Tracheal epithelial cell (primary cell): ENCODE measurements at places on chromosomes 16 and 17. TPM values are rescaled to one million over a fixed set of nuclear protein-coding genes. Genes with fewer than 3 reads are reported as not detected.

ATAD5 gene
- total RNA-seq: 0.43 and 0.96 TPM in 2 replicates

CLEC19A gene
- total RNA-seq: not detected in 2 replicates

LDHD gene
- 0.64 and 0.72 TPM in 2 replicates for total RNA-seq

LGALS9B gene
- total RNA-seq: not detected in 2 replicates

BCAR1 gene
- 33.2 and 48.2 TPM in 2 replicates for total RNA-seq

AATK gene
- total RNA-seq: 0.48 and 1.1 TPM in 2 replicates

NEURL4 gene
- total RNA-seq: 14.5 and 17.6 TPM in 2 replicates

RPL38 gene
- total RNA-seq: 891 and 1,081 TPM in 2 replicates

CD300LF gene
- not detected in 2 replicates for total RNA-seq

PDE6G gene
- 0.72 TPM in 1 of 2 replicates, not detected in the other for total RNA-seq
